ENCODE measurements at places on chromosomes 3 and 15.

DNA sequence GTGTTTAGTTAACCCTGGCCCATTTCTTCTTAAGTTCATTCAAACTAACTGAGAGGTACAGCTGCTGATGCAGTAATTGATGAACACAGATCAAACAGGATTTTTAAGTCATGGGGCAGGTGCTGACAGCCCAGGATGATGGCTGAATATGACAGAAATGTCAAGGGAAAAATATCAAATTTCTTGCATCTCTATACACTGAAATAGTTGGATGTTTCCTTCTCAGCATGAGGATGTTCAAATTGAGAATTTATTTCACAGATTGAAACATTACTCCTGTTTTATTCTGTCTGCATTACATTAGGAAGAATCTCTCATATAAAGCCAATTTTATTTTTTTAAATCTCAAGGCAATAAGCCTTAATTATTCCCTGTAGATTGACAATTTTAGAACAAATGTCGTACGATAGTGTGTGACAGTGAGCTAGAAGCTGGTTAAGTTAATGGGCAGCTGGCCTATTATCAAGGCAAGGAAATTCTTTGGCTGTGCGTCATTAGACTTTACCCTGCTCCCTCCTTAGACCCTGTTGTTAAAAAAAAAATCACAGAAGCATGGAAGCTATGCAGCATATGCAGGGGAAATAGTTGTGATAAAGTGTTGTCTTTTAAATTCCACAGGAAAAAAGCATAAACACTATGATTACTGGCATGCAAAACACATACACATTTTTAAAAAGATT lies 183.8 kb upstream of the KCNMB2 start:
- DNase-seq: no peak

GRCh38 chr3:188421151-188421821 lies 267.3 kb downstream of the LPP start:
- no peak for DNase-seq

DNA sequence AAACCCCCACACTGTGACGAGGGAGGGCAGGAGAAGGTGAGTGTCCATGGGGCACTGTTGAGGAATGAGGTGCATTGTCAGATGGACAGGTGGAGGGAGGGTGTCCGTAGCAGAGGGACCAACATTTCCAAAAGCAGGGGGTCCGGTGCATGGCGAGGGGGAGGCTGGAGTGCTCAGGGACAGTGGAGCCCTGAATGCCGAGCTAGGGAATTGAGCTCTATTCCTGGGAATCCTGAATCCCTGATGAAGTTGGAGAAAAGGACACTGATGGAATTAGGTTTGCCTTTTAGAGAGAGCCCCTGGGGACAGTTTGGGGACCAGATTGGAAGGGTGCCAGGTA lies 7.9 kb upstream of the ANPEP start:
- no peak for DNase-seq

GRCh38 chr15:75064846-75065245 lies 41.5 kb downstream of the PPCDC start:
- DNase-seq: no peak

- DNase-seq: no peak
Measured at GRCh38 chr3:123672429-123673146, 87.7 kb upstream of the HACD2 start.

GRCh38 chr3:150761831-150762661 lies 923 bp downstream of the SIAH2 start:
- DNase-seq: peak; percentile 35

DNA sequence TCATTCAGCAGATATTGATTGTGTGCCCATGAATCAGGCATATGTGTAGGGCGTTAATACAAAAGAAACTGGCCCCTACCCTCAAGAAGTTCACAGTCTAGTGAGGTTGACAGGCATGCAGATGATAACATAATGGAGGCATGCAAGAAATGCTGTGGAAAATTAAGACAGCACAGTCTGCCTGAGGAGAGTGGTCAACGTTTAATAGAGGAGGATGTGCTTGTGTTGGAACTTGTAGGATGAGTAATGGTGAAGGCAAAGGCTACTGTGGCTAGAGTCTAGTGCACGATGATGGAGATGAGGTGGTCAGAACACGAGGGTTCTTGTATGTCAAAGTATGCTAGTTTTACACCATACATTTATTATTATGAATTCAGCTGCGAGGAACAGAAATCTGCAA lies 295.7 kb downstream of the SOX2 start:
- DNase-seq: no peak

GRCh38 chr3:149077628-149078027 lies 8.7 kb downstream of the HLTF start:
- no peak for DNase-seq

- no peak for DNase-seq
Measured at GRCh38 chr15:76310475-76311099, 682 bp downstream of the ETFA start.

DNA sequence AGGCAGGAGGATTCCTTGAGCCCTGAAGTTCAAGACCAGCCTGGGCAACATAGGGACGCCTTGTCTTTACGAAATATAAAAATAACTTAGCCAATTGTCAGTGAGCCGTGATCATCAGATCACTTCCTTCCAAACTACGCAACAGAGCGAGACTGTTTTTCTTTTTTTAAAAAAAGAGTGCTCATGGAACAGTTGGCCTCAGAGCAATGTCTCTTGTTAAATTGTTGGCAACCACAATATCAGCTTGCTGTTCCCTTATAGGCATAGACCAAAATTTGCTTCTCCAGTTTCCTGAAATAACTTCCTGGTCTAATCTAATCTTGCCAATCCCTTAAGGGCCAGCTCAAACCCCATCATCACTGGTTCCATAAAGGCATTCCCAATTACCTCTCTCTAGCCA lies 93.3 kb upstream of the SLC4A7 start:
- no peak for DNase-seq

DNA sequence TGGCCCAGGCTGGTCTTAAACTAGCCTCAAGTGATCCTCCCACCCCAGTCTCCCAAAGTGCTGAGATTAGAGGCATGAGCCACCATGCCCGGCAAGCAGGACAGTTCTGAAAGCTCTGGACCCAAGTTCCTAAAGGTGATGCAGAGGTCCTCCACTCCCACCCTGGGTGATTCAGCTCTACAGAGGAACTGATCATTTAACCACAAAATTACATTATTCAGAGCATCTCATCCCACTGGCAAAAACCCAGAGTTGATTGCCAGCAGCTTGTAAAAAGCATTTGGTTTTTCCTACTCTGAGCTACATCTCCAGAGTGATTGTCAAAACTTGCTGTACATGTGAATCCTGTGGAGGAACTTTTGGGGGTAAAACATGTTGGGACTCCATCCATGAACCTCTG lies 60.2 kb downstream of the SLTM start:
- no peak for DNase-seq

- no peak for DNase-seq
Measured at GRCh38 chr3:50531201-50531600, 27.8 kb upstream of the CACNA2D2 start.

DNA sequence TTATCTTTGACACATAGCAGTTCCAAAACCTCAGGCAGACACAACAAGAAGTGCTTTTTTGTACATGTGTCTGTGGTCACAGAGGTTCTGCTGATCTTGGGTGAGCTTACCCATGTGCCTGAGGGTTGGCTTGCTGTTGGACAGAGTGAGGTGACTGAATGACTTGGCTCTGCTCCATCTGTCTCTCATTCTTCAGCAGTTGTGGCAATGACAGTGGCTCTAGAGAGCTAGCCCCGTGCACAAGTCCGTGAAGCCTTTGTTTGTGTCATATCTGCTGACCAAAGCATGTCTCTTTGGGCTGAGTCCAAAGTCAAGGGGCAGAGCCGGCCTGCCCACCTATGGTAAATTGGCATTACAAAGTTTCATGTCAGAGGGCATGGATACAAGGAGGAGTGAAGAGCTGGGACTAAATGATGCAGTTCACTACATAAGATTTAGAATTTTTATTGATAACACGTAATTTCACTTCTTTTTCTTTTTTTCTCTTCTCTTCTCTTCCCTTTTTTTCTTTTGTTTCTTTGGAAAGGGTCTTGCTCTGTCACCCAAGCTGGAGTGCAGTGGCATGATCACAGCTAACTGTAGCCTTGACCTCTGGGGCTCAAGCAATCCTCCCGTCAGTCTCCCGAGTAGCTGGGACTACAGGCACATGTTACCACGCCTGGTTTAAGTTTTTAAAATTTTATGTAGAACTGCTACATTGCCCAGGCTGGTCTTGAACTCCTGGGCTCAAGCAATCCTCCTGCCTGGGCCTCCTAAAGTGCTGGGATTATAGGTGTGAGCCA lies 77.9 kb downstream of the ITPR1 start:
- no peak for DNase-seq

DNA sequence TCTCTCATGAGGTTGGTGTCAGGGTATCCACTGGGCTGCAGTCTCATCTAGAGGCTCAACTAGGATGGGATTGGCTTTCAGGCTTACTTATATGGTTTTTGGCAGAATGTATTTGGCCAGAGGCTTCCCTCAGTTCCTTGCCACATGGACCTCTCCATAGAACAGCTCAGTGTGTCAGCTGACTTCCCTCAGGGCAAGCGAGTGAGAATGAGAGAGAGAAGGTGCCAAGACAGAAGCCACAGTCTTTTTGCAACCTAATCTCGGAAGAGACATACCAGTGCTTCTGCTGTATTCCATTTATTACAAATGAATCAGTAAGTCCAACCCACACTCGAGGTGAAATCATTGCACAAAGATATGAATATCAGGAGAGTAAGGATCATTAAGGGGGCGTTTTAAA lies 129.2 kb downstream of the CCNL1 start:
- no peak for DNase-seq

GRCh38 chr15:39417366-39418134 lies 163.3 kb upstream of the THBS1 start:
- DNase-seq: no peak

DNA sequence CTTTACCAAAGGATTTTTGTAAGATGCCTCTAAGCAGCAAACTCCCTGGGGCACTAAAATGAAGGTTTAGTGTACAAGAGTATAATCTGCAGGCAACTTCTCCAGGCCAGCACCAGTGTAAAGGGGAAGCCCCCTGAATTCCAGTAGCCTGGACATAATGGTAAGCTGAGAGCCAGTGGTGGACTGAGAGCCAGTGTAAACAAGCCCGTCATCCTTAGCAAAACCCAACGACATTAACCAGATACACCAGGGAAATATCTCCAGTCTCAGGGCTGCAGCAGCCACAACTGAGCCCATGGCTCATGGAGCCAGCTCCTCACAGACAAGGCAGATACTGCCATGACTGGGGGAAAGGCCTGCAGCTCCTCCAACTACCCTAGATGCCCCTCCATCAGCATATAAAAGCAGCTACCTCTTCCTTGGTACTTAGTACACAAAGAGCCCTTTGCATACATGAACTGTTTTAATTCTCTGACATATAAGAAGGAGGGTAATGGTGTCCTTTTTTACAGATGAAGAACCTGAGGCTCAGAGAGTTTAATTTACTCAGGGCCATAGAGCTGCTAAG lies 21.7 kb downstream of the PARP16 start:
- DNase-seq: no peak

GRCh38 chr3:59115364-59116232 lies 65.8 kb upstream of the CFAP20DC start:
- DNase-seq: no peak

- no peak for DNase-seq
Measured at GRCh38 chr3:50708620-50709019, 33.9 kb downstream of the DOCK3 start.

- no peak for DNase-seq
Measured at GRCh38 chr15:74552773-74553441, 11.9 kb downstream of the ARID3B start.

GRCh38 chr15:45254405-45254804 lies 2.4 kb downstream of the SLC28A2 start:
- DNase-seq: no peak

DNA sequence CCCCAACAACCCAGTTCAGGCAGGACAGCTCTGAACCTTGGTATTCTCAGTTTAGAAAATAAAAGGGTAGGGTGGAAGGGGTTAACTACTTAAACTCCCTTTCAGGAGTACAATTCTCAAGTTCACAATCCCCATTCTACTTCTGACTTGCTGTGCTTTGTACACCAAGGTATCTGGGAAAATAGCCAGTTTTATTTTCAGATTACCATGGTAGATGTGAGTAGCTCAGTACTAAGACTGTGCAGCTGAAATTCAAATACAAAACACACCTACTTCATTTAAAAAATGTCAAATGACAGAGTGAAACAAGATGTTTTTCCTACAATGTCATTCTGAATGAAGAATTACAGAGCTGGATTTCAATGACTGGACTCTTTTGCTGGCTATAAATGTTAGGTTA lies 27.4 kb downstream of the SLC7A14 start:
- no peak for DNase-seq

DNA sequence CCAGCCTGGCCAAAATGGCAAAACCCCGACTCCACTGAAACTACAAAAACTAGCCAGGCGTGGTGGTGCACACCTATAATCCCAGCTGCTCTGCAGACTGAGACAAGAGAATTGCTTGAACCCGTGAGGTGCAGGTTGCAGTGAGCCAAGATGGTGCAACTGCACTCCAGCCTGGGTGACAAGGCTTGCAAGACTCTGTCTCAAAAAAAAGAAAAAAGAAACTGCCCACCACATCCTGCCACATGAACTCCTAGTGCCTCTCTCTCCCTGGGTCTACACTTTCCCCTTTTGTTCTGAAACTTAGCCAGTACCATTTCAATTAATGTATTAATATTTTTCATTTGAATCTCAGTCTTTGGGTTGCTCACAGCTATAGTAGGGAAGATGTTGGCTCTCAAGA lies 192.2 kb upstream of the MME start:
- DNase-seq: no peak

DNA sequence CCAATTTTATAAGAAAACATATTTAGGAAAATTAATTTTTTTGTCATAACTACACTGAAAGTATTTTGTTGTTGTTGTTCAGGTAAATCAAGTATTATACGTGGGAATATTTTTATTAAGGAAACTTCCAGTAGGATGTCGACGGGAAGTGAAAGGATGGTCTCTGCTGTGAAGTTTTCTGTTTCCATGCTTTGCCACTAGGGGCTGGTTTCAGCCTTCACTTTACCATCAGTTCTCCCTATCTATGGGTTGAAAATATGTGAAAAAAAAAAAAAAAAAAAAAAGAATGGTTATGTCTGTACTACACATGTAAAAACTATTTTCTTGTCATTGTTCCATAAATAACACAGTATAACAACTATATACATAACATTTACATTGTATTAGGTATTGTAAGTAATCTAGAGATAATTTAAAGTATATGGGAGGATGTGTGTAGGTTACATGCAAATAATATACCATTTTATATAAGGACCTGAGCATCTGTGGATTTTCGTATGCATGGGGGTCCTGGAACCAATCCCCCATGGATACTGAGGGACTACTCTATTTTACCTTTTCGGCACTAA lies 136.7 kb downstream of the SMAD6 start:
- no peak for DNase-seq

Measured in memory B cell (primary cell).